ENCODE measurements at places on chromosomes 4 and X.

GRCh38 chr4:154559141-154559493, 3.7 kb upstream of the FGB start:
- DNase-seq, result no peak

DNA sequence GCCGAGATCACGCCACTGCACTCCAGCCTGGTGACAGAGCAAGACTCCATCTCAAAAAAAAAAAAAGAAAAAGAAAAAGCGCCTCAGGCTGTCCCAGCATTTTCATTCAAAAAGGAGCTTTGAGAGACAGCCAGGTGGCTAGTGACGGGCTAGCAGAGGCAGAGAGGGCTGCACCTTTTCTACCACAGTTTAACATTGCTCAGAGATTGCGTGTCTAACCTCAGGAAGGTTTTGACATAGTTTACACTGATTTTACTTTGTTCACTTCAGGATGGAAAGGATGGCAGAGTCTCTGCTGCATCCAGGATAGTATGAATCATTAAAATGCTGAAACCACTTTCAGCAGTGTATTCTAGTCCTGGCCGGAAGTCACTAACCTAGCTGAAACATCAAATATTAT, 28.1 kb downstream of the ZFP42 start:
- DNase-seq, result no peak

DNA sequence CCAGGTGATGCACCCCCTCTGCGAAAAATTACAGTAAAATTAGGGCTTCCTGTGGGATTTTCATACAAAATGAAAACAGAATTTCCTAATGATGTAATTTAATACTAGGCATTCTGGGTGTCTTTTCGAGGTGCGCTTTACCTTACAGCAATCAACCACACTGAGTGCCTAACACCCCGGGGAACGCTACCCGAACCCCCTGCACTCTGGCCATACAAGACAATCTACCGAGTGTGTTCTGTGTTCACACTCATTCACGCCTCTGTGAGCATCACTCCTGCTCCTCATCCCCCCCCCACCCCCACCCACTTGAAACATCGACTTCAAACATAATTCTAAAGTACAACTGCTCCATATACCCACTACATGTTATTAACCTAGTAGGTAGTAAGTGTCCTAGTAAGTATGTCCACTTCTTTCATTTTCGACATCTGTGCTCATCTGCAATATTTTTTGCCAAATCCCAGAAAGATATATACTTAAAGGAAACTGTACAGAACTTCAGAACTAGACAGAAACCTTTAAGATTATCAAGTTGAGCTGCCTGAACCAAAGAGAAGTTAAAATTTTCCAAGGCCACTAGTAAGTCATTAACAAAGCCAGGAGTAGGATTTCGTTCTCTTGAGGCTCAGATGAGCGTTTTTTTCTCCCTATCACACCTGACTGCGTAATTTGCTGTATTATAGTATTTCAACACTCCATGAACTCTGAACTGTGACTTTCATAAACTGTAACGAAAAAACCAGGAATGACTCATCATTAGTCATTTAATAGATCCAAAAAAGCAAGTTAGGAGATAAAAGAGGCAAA, 80.0 kb downstream of the FAT1 start:
- DNase-seq, result no peak

DNA sequence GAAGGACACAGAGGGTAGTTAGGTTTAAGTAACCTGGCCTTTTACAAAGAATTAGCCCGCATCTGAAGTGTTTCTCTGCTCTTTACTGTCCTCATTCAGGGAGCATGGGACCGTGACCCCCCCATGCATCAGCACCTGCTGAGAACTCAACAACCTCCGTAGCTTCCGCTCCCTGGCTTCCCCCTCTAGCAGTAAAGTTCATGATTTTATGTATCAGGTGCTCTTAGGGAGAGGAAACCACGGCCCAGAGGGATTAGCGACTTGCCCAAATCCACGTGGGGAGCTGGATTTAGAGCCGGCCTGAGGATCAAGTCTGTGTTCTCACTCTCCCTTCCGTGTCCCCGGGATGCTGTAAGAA, 284.6 kb upstream of the GATB start:
- DNase-seq, result no peak

DNA sequence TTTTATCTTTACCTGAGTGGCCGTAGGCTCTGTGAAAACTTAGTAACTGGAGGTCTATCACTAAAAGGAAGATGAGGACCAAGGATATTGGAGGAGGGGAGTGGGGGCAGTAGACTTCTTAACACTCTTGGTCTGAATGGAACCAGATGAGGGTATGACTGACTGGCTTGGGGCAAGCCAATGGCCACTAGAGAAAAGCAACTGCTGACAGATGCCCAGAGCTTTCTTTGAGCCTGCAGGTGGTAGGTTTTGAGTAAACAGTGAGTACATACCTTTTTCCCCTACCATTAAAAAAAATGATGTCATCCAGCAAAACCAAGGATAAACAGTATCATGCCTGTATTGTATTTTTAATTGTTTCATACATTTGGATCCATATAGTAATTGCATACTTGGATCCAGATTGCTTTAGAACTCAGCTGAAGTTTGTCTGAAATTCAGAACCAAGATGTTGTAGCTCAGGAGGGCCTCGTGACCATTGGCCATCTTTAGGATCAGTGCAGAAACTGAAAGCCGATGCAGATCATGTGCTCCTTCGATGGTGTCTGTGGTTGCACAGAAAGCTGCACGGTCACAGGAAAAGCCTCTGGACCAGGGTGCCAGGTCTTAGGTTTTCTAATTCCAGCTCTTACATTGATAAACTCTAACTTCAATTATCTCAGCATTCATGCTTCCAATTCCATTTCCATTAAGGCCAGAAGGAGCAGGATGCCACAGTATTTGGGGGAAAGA, 131.0 kb downstream of the PDGFRA start:
- DNase-seq, result no peak

GRCh38 chrX:132406106-132406505, 82.7 kb downstream of the MBNL3 start:
- DNase-seq, result no peak

- no peak for DNase-seq
Measured at GRCh38 chr4:169440446-169440845, 169.7 kb upstream of the SH3RF1 start.

- no peak for DNase-seq
Measured at GRCh38 chrX:140572724-140573123, 67.9 kb upstream of the SOX3 start.

DNA sequence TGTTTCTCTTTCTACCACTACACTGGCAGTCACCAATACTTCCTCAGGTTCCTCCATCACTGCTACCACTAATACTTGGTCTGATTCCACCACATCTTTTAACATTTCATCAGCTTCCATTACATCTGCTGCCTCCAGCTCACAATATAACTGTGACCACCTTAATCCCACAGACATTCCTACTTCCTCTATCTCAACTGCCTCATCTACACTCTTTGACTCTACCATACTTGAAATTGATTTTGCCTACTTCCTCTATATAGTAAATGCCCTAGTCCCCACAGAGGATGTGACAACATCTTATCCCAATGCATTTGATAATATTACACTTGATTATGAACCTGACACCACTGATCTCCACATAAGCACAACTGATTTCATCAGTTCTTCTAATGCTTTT, 29.0 kb downstream of the OPRPN start:
- DNase-seq, result no peak

- no peak for DNase-seq
Measured at GRCh38 chr4:163755013-163755412, 260.5 kb downstream of the TMA16 start.

GRCh38 chr4:113674733-113675132, 86.8 kb downstream of the CAMK2D start:
- no peak for DNase-seq

GRCh38 chr4:69860052-69860451, at the start of gene SULT1E1:
TSS of gene SULT1E1 (minus strand) at chr4:69860145. CDS start at chr4:69857644, 2,501 bp downstream.
- no peak for DNase-seq

GRCh38 chr4:154622598-154622997, 10.1 kb upstream of the FGG start:
- no peak for DNase-seq

GRCh38 chr4:179976777-179977176, 2266.4 kb upstream of the TENM3 start:
- DNase-seq, result no peak

DNA sequence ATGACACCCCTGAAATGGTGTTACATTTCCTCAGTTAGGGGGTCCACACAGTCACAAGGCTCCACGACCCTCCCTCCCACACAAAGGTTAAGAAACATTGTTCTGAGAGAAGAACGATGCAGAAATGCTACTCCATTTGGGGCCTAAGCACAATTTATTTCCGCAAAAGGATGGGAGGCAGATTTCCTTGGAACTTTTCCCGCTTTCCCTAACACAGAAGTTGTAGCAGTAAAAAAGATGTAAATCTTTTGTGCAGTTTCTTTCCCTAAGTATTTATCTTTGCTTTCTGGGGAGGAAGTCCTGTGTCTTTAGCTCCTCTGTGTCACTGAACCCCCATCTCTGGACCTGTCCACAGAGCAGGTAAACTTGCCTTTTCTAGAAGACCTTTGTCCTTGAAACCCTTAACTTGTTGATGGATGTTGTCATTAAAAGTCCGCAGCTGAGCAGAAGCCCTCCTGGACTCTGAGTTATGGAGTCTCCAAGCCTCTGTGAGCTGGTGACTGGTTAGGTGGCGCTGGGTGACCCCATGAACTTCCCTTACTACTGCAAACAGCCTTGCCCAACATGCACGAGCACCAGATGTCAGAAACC, 67.2 kb upstream of the SHISA3 start:
- no peak for DNase-seq

DNA sequence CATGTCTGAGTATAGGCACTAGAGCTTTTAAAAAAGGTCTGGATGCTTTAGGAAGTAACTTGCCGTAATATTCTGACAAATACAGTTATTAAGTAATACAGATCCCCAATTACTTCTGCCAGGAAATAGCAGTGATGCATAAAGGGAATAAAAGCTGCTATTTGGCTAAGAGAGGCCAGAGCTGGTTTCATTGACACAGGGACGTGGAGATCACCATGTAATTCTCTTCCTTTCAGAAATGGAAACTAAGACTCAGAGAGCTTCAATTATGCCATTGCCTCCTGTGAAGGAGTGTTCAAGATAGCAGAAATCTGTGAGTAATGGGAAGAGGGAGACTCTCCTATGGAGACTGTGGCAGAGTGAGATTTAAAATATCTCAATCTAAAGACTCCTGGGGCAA, 238.1 kb downstream of the SLITRK2 start:
- DNase-seq, result no peak

DNA sequence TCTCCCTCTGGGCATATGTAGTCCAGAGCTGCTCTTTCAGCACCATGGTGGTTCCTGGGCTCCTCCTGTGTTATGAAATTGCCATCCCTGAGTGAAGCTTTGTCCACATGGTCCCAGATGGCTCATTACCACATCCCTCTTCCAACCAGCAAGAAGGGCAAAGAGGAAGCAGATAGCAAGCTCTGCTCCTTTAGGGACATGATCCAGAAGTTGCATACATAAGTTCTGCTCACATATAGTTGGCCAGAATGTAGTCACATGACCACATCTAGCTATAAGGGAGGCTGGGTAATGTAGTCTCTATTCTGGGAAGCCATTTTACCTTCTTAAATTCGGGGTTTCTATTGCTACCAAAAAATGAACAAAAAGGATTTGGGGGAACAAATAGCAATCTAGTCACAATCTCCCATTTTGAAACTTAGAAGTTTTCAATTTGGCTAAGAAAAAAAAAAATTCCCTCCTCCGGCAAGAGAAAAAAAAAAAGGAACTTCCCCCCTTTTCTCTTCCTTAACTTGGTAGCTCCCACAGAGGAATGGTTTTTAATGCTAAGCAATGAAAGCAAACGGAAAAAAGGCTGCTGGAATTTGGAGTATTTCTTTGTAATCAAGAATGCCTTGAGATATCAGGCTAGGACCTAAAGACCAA, 88.2 kb upstream of the USP9X start:
- no peak for DNase-seq

- DNase-seq, result no peak
Measured at GRCh38 chr4:80434238-80434637, 98.7 kb downstream of the CFAP299 start.

DNA sequence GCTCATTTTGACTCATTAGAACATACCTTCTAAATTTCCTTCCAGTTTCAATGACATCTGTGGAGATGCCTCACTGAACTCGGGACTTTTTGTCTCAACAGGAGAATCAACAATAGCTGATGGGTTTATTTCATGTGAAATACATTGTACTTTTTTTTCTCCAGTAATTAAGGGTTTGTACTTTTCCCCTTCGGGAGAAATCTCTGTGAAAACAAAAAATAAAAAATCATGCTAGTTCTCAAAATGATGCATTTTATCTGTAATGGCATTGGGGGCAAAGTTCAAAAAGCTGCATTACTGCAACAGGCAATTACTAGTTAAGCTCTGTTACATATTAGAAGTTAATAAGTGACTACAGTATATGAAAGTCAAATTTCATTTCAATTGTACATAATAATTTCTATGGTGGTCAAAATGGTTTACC, 167.3 kb upstream of the SH3RF1 start:
- no peak for DNase-seq

DNA sequence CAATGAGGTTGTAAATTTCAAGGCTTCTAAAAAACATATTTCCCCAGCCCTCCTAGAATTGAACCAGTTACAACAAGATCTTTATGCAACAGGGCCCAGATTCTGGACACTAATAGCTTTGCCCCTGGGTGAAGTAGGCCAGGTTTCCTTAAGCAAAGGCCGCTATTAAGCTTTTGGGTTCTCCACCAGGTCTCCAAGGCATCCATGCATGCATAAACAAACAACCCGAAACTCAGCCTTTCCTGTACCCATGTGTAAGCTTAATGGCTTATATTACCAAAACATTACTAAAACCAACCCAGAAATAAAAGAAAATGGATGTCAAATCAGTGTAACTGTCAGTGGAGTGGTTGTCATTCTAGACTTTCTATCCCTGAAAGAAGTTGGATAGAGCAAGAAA, 137.1 kb downstream of the ARHGAP6 start:
- no peak for DNase-seq

GRCh38 chr4:147388018-147388417, 92.9 kb upstream of the EDNRA start:
- DNase-seq, result no peak

DNA sequence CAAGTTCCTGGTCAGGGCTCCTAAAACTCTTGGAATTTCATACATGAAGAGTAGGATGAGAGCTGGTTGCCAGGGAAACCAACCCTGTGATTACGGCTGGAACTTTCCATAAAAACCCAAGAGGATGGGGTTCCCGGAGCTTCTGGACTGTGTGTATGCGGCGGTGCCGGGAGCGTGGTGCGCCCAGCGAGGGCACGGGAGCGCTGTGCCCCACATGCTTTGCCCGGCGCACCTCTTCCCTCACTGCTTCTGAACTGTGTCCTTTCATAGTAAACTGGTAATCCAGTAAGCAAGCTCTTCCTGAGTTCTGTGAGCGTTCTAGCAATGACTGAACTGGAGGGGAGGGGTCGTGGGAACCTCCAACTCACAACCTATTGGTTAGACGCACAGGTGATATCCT, 152.6 kb downstream of the AFAP1 start:
- no peak for DNase-seq

- DNase-seq, result no peak
Measured at GRCh38 chr4:185192059-185192458, 11.7 kb downstream of the CFAP97 start.

DNA sequence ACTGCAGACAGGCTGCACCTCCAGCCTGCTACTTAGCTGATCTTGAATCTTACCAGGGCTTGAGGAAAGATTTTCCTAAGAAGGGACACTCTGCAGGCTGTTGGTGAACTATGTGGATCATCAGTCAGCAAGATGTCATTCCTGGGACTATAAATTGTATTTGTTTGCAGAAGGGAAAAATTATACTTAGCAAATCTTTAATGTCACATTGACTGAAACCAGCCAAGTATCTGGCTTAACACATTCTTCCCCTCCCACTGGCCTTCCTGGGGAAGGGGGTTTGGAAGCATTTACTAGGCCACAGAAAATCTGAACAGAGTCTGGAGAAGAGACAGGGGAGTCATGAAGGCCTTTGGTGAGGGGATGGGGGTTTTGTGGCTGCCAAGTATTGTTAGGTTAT, 156.7 kb upstream of the EOLA2 start:
- DNase-seq, result no peak

Measured in heart left ventricle (tissue), 16 donors.